ENCODE measurements at places on chromosomes 5 and 9. TPM values are rescaled to one million over a fixed set of nuclear protein-coding genes. Genes with fewer than 3 reads are reported as not detected.

Gene PCBD2
- 10.1 TPM for total RNA-seq

Gene SPINK6
- total RNA-seq: not detected

Gene GIN1
- 19.1 TPM for total RNA-seq

Gene FGD3
- total RNA-seq: not detected

Gene RALGPS1
- 1.8 TPM for total RNA-seq

Gene CA9
- total RNA-seq: 3.4 TPM

Gene PLK2
- total RNA-seq: 92.3 TPM

Gene SPINK13
- total RNA-seq: not detected

Gene ROPN1L
- total RNA-seq: 0.86 TPM

Gene CSF2
- total RNA-seq: not detected

Gene SLIT3
- 61.9 TPM for total RNA-seq

Gene TMC1
- not detected for total RNA-seq

Gene ZNG1F
- total RNA-seq: 2.2 TPM

Gene ALDH7A1
- total RNA-seq: 41.3 TPM

Gene PAEP
- not detected for total RNA-seq

Gene CCDC192
- not detected for total RNA-seq

Gene CDH12
- not detected for total RNA-seq

Gene SLC9A3
- 1.7 TPM for total RNA-seq

Gene ITGA1
- total RNA-seq: 18.4 TPM

Gene UNC5A
- not detected for total RNA-seq

Gene F2RL1
- 2.7 TPM for total RNA-seq

Gene GPR150
- not detected for total RNA-seq

Gene CRB2
- not detected for total RNA-seq

Gene CARTPT
- total RNA-seq: not detected

Gene HTR4
- total RNA-seq: not detected

Gene C9
- total RNA-seq: not detected

Gene PCDHB6
- total RNA-seq: 0.22 TPM

Gene MARVELD2
- total RNA-seq: 5.5 TPM

Gene CENPK
- 17.2 TPM for total RNA-seq

Gene PDE4D
- total RNA-seq: 9.7 TPM

Gene GABRA6
- not detected for total RNA-seq

Gene YIPF5
- 174 TPM for total RNA-seq

Gene MAPKAP1
- 75.1 TPM for total RNA-seq

Gene PCDHB12
- 2.9 TPM for total RNA-seq

Gene SPINK4
- not detected for total RNA-seq

Gene FREM1
- total RNA-seq: 0.11 TPM

Gene IRGM
- total RNA-seq: not detected

Gene PCDH1
- total RNA-seq: 3.5 TPM

Gene SLC6A19
- total RNA-seq: not detected

Gene CTNND2
- not detected for total RNA-seq

Gene CDHR2
- not detected for total RNA-seq

Gene TRIM14
- total RNA-seq: 6.4 TPM

Gene CER1
- total RNA-seq: not detected

Gene CNTNAP3B
- not detected for total RNA-seq

Gene SPATA31C1
- not detected for total RNA-seq

Gene MXD3
- total RNA-seq: 7.8 TPM
